ENCODE measurements at places on chromosomes 4 and X.

DNA sequence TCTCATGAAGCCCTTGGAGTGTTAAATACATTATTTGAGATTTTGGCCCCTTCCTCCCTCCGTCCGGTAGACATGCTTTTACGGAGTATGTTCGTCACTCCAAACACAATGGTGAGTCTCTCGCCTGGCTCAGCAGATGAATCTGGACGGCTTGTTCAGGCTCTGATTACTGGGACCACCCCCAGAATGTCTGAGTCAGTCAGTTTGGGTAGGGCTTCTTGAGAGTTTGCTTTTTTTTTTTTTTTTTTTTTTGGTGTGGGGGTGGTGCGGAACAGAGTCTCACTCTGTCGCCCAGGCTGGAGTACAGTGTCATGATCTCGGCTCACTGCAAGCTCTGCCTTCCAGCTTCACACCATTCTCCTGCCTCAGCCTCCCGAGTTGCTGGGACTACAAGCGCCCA is 62.4 kb upstream of the MSANTD1 start:
- no peak for DNase-seq

DNA sequence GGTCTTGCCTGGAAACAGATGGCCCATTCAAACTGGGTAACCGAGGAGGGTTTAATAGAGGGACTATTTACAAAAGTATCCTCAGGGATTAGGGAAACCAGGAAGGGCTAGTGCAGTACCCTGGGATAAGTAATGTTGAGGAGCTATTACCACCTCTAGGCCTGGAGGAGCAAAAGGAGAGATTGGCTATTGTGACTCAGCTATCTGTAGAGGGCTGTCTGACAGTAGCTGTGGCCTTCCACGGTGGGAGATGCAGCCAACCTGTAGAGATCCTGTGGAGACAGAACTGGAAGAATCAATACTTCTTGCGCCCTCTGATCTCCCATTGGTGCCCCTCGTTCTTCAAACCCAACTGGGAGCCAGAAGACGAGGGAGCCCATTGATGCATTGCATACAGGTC is 34.1 kb upstream of the RPS6KA3 start:
- DNase-seq, result no peak

DNA sequence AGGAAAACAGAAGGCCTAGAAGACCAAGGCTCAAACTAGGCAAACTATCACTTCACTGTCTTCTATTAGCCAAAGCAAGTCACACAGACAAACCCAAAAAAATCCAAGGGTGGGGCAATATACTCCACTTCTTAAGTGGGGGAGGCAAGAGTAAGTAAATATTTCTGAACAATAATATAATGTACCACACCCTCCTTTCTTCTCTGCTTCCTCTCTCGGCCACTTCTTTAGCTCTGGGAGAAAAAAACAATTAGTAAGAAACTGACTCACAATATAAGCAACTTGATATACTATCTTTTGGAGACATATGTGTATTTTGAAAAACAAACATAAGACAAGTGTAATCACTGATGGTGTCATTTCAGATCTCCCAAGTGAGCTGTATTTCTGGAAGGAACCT is 14.8 kb downstream of the DCAF8L1 start:
- no peak for DNase-seq

GRCh38 chr4:152697284-152698088 is 17.7 kb upstream of the TMEM154 start:
- no peak for DNase-seq

GRCh38 chr4:168863719-168864647 is 146.1 kb downstream of the CBR4 start:
- no peak for DNase-seq

GRCh38 chr4:122824616-122825015 is 2.0 kb upstream of the FGF2 start:
- DNase-seq, result no peak

DNA sequence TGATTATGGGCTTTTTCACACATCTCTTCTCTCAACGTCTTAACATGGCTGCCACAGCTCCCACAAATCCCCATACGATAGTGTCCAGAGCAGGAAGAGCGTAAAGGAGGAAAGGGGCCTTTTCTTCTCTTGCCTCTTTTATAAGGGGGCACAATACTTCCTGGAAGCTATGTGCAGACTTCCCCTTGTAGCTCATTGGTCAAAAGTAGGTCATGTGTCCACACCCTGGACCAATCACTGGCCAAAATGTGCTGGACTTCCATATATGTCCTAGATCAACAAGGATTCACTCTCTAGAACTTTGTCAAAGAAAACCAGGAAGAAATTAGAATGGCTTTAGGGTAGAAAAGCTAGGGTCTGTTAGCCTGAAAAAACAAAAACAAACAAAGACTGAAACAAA is 26.7 kb downstream of the STK32B start:
- no peak for DNase-seq

DNA sequence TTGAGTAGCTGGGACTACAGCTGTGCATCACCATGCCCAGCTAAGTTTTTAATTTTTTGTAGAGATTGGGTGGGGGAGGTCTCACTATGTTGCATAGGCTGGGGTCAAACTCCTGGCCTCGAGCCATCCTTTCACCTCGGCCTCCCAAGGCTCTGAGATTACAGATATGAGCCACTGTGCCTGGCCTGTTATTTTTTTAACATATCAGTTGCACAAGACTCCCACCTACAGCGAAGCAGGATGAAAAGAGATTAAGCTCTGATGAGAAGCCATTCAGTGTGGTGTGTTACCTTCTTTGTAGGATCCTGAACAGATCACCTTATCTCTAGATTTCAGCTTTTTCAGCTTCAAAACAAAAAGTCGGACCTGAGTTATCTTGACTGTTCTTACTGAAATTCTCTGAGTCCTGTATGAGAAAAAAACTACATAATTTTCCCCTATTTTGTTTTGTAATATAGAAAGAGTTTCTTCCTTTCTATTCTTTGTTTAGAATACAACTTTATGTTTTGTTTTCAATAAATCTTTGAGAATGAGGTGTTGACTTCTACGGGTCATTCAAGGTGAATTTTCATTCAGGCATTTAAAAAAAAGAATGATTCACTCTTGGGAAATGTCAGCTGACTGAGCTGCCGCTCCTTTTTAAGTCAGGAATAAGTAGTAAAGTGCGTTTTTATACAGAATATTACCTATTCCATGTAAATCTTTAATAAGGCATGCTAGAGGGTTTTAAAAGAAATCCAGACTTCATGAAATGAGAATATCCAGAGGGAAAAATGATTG is 134.6 kb downstream of the ARSF start:
- DNase-seq, result no peak

GRCh38 chrX:77975755-77976154 is 6.3 kb upstream of the PGAM4 start:
- DNase-seq, result no peak

GRCh38 chr4:156829201-156829873 is 142.3 kb downstream of the PDGFC start:
- no peak for DNase-seq

GRCh38 chr4:124426279-124426678 is 286.3 kb downstream of the ANKRD50 start:
- DNase-seq, result no peak

DNA sequence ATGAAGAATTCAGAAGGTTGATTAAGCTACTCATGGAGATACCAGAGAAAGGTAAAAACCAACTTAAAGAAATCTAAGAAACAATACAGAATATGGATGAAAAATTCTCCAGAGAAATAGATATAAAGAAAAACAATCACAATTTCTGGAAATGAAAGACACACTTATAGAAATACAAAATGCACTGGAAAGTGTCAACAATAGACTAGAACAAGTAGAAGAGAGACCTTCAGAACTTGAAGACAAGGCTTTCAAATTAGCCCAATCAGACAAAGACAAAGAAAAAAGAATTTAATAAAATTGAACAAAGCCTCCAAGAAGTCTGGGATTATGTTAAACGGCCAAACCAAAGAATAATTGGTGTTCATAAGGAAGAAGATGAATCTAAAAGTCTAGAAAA is 9.6 kb downstream of the STBD1 start:
- DNase-seq, result no peak

DNA sequence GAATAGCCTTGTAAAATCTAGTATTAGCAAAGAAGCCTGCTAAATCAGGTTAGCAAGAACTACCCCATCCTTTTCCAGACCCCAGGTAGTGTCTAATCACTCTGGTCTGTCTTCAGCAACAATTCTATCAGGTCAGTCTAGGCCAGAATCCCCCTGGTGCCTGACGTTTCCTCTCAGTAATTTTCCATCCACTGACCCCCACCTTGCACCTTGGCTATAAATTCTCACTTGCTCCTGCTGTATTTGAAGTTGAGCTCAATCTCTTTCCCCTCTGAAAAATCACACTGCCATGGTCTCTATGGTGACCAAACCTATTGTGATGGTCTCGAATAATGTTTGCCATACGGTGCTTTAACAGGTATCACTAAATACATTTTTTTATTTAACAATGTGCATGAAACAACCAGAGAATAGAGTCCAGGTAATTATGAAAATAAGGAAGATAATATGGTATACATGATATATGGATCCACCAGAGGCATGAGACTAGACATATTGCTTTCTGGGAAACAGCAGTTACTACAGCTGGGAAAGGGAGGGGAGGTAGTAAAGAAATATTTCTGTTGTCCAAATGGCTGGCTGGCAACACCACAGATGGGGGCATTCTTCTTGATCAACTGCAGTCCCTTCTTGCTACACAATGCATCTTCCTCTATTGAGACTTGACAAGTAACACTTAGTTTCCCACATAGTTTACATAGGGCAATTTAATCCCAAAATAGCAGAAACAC is 33.8 kb downstream of the CXCL1 start:
- DNase-seq, result no peak

DNA sequence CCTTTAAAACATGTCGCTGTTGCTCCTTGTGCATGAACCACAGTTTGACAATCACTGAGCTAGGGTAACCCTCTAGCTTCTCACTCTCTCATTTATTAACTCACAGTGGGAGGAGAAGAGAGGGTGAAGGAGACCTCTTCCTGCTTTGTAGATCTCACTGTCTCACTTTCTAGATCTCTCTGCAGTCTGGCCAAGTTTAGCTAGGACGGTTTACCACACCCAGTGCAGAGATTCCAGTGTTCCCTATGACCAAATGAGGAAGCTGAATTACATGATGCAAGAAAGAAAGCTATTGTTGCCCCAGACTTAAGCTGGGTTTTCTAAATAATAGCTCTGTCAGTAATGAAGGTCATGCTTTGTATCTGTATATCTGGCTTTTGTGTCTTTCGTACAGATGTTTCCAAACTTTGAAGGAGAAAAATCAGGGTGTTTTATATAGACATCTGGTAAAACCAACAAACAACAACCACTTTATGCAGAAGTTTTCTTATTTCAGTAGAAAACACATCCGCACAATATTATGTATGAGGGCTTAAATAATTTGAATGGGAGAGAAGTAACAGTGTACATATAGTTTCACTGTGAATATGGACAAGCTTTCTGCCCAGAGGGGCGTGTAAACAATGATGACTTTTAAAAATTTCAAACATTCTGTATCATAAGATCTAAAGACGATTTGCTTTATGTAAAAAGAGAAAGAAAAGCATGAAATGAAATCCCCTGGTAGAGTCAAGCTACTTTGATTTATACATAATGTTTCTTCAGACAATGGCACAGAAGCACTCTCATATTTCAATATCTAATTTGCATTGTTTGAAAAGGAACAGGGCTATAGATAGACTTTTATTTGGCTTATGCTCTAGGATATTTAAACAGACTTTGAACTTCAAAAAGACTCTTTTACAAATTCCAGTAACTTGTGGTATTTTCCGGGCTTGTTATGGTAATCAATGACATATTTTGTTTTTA is 582.3 kb downstream of the FSTL5 start:
- no peak for DNase-seq

DNA sequence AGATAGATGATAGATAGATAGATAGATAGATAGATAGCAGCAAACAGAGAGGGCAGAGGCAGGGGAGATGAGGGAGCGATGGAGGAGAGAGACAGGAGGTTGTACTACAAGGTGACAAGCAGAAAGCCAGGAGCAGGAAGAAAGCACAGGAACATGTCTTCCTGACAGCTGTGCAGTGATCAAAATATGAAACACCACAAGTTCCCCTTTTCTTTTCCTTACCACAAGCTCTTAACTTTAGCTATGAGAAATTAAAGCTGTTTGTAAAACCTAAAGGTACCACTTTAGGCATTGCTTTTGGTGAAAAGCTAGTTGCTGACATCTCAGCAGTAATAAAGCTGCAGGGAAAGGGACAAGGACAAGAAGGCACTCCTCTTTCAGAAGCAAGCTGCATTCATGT is 9.1 kb upstream of the MAGED4B start:
- DNase-seq, result no peak

GRCh38 chr4:103802766-103803165 is 83.0 kb upstream of the TACR3 start:
- no peak for DNase-seq

- DNase-seq, result no peak
These were observed 580.6 kb downstream of the EPHA5 start for GRCh38 chr4:65089666-65090065.

DNA sequence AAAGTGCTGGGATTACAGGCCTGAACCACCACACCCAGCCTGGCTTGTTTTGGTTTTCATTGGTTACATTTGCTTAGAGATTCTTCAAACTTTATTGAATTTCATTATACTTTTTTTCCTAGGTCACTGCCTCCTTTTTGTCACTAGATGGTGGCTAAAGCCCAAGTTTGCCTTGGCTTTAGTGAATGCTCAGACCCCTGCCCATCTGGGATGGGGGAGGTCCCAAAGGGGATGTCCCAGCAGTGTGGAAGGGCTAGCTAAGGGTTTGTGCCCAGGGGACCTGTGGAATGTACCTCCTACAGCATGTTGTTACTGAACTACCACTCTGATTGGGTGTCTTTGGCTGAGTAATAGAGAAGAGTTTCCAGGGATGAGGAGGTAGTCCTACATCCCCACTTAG is 58.4 kb downstream of the CEP135 start:
- DNase-seq, result no peak

DNA sequence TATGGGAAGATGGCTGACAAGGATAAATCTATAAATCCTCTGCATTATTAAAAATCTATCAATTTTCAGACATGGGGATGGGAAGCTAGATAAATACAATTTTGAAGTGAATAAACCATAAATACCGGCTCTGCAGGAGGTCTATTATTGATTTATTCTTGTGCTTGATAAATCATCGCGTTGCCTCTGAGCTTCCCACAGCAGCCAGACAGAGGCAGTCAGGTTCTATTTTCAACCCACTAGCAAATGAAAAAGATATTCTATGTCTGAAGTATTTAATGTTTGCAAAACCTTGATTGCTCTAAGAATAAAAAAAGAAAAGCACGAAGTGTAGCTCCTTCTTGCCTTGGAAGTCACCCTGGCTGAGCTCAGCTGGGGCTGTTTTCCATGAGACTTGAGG is 216.2 kb downstream of the DHRSX start:
- DNase-seq, result no peak

DNA sequence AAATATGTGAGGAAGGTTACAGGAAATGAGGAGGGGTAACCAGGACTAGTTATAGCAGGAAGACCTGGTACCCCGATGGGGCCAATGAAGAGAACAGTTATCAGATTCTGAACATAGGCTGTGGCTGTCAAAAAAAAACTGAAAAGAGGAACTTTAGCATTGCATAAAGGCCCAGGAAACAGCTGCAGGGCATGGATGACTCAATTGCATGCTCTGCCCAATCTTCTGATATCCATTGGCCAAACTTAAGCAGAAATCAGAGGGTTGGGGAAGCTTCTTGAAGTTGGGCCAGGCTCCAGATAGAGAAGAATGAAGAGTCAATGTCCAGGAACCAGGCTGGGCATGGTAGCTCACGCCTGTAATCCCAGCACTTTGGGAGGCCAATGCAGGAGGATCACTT is 1222.4 kb upstream of the PRKX start:
- no peak for DNase-seq

GRCh38 chr4:181364504-181364903 is 878.7 kb upstream of the TENM3 start:
- no peak for DNase-seq
